ENCODE measurements at places on chromosomes 3 and 15. TPM values are rescaled to one million over a fixed set of nuclear protein-coding genes. Genes with fewer than 3 reads are reported as not detected.

- DNase-seq = no peak
Measured at GRCh38 chr3:102090721-102091045, 241.4 kb downstream of the NFKBIZ start.

The ANO10 gene
- total RNA-seq = 85.3 TPM

- no peak for DNase-seq
Measured at GRCh38 chr3:194310060-194310835, 40.9 kb downstream of the CPN2 start.

DNA sequence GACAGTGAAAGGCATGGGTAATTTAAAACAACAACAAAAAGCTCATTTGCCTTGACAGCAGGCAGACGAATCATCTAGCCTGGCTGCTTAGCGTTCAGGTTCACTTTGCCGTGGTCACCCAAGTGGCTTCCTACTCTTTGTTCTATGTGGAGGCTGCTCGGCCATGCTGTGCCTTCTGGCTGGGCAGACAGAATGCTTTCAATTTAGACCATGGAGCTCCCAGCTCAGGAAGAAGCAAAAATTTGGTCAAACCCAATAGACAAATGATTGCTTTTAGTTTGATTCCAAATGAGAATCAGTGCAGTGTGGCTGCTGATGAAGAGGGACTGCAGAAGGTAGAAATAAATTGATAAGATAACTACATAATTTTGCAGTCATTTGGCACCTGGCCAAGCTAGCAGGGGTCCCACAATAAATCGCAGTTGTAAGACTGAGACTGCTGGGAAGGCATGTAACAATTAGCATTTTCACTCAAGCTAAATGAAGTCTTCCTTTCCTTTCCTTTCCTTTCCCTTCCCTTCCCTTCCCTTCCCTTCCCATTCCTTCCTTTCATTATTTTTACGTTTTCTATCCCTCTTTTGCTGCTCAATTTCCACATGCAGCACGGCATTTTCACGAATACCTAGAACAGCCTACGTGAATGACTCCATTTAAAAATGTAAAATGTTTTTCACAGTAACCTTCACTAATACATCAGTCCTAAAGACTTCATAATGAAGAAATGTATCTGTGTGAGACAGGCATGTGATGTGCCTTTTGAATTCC lies 360.4 kb upstream of the TGFBR2 start:
- no peak for DNase-seq

The THRB gene
- 26.2 TPM for total RNA-seq

The RAB43 gene
- 30.4 TPM for total RNA-seq

DNA sequence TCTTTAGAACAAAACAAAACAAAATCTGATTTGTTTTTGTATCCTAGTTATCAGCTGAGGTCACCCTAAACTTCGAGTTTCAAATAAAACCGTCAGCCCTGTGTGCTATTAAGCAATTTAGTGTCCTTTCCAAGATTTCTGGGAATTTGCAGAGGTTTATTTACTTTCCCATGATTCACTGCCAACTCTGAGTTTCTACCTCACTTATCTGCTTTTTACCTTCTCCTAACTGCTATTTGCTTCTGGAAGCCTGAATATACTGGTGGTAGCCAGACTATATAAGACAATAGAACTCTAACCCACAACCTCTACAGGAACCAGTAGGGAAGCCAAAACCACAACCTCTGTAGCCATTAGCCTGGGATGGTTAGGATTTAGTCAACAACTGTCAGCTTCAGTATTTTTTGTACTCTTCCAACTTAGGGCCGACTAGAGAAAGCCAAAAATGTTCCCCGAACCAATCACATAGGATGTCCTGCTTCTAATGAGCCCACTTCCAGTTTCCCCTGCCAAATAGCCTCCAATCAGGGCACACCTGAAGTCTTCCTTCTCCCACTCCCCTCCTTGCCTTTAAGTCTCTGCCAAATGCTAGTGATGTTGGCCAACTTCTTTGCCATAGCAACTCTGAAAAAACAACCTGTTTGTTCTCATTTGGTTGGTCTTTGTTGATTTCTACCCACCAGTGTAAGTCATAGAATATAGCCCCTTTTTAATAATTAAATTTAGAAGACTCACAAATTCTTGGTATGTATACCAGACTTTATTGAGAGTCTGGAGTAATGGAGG lies 273.1 kb downstream of the ULK4 start:
- DNase-seq = no peak

Data from left colon (tissue), 2 donors.